ENCODE measurements at places on chromosomes 2 and 18.

GRCh38 chr18:48360376-48361021 lies 48.7 kb downstream of the ZBTB7C start:
- DNase-seq = no peak

- DNase-seq = no peak
Measured at GRCh38 chr2:88933091-88933490, 241.6 kb downstream of the RPIA start.

DNA sequence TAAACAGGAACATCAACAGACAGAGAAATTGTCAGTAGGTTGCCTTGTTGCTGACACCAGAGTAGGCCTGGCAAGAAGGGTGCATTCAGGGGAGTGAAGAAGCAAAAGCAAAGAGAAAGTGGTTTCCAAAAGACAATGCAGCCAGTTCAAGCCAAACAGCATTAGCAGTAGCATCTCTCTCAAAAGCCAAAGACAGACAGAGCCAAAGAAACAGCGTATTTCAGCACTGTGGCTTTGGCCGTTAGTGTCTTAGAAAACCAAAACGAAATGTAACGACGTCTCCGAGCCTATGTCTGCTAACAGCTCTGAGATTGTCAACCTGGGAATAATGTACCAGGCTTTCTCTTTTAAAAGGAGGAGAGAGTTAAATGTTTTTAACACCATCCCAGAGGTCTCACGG lies 178.6 kb downstream of the NRP2 start:
- DNase-seq = no peak

DNA sequence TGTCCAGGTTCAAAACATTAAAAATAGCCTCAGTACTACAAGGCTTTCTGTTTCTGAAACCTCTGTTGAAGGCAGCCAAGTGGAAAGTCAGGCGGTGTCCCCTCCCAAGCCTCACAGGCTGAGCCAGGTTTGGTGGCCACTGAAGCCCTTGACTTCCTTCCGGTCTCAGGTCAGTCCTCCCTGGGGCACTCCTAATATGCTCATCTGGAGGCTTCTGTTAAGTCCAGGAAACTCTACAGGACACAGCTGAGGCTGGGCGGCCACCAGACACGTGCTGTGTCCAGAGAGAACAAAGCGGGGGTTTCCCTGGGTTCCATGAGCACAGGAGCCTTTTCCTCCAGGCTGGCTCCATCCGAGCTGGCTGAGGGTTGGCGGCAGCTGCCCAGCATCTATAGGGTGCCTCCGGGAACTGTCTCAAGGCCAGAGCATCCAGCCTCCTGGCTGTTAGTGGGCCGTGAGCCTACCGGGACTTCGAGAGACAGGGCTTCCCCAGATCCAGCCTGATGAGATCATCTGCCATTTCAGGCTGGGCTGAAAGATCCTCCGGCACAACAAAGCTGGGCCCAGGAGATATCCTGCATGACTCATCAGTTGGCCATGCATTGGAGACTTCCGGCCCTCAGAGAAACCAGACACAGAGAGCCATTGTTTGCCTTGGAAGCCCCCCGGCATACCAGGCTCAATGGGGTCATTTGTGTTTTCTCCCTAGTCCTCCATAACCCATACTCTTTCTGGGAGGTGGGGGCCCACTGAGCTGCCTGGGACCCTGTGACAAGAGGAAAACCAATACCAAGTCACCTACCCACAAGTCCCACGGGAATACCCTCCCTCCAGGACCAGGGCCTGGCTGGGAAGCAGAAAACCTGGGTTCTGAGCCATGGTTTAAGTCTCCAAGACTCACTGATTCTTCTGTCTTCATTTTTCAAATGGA lies 71.7 kb downstream of the HS1BP3 start:
- no peak for DNase-seq

DNA sequence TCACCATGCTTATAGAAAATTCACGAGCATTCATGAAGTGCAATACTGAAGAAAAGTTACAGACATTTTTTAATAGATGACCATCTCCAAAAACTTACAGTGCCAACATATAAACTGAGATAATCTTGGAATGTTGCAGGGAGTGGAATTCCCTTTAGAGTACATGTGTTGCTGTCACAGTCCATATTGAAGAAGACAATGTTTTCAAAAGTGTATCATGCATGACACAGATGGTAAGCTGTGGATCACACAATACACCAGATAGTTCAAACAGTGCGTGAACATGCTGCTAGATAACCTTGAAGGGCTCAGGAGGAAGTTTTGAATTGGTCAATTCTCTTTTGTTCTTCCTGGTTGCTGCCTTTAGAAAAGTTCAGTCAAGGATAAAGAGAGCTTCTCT lies 1644.3 kb upstream of the NXPH2 start:
- no peak for DNase-seq

- peak; percentile 7 for DNase-seq
Measured at GRCh38 chr2:239832490-239833268, 192.5 kb downstream of the NDUFA10 start.

DNA sequence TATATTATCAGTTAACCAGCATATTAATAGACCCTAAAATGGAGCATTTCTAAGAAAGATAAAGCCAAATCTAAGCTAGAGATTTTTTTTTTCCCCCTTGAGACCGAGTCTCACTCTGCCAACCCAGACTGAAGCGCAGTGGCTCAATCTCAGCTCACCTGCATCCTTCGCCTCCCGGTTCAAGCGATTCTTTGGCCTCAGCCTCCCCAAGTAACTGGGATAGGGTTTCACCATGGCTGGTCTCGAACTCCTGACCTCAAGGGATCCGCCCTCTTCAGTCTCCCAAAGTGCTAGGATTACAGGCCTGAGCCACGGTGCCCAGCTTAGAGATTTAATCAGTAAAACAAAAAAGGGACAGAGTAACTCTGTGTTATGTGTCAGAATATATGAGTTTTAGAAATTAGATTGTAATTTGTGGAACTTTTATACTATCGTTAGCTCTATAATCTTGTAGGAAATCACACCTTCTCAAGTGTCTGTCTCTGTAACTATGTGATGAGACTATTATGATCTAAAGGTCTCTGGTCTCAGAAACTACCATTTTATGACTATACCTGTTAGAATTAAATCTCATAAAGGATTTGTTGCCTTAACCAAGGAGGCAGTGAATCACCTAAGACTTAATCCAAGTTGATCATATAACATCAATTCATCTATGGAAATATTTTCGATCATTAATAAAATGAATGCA lies 34.0 kb downstream of the YWHAQ start:
- DNase-seq = no peak

- DNase-seq = no peak
Measured at GRCh38 chr2:229339618-229340017, 68.5 kb upstream of the PID1 start.

DNA sequence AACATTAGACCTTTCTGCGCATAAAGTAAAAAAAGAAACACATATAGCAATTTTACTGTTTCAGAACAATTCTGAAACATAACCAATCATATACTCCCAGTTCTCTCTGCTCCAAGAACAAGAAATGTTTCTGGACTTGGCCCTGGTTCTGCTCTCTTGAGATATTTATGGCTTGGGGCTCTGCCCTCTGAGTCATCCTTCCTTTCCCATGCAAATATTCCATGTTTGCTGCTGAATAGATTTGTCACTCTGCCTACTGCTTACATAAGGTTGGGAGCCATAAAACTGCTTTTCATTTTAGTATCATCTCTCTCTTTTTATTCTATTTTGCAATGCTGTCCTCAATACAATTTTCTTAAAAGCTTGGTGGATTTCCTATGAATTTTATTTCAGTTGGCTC lies 499.6 kb upstream of the ACVR2A start:
- DNase-seq = no peak

DNA sequence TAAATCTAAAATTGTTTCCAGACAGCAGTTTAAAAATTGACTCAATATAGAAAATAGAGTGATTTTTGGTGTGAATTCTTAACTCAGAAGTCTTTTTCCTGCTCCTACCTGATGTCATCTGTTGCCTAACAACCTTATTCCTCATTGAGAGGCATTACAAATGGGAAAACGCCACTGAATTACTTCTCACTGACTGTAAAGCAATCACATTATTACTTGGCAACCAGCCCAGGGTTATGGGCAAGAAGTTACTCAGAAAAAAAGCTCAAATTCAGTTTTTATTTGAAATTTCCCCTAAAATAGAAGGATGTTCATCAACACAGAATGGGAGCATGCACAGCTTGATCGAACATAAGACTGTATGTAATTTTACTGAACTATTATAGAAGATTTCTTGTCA lies 201.8 kb upstream of the GULP1 start:
- DNase-seq = no peak

- no peak for DNase-seq
Measured at GRCh38 chr2:238149841-238150572, 8.8 kb upstream of the ERFE start.

GRCh38 chr2:224816816-224817215 lies 100.7 kb upstream of the CCDC195 start:
- DNase-seq = no peak

- peak; percentile 72 for DNase-seq
Measured at GRCh38 chr2:74919827-74920226, 38.6 kb upstream of the POLE4 start.

- no peak for DNase-seq
Measured at GRCh38 chr2:96927405-96928171, 57.7 kb upstream of the SEMA4C start.

DNA sequence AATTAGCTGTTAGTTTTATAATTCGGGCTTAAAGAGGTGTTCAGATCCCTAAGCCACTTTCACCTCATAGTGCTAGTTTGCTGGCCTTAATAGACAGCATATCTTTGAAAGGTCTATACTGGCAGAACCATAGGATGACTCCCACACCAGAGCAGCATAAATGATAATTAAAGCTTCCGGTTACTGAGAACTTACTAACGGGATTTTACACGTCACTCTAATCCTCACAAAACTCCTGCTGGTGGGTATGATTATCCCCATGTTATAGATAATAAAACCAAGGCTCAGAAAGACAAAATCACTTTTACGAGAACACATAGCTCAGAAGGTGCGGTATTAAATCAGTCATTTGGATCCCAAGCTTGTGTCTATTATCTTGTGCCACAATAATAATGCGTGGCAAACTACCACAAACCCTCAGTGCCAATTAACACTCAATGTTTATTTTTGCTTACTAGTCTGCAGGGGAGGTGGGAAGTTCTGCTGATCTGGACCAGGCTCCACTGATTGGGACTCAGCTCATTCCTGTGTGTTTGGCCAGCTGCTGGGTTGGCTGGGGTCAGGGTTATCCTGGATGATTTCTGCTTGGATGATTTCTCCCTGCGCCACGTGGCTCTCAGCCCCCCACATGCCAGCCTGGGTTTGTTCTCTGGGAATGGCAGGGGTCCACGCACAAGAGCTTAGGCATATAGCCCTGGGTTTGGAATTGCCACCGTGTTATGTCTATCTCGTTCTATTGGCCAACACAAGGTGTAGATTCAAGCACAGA lies 62.3 kb downstream of the TRIB2 start:
- DNase-seq = no peak

DNA sequence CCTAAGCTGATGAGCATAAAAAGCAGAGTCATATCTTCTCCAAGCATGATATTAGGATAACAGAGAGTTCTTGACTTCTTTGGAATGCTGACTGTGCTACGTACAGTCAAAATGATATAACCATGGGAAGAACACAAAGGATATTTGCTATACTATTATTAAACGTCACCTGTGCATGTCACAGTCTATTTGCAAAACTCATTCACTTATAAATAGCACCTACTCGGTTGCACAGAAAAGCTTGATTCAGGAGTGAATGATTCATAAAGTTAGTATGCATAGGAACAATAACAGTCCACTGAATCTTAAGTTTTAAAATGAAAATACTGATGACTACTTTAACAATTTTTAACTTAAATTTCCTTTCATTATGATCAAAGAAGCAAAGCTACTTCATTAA lies 83.3 kb downstream of the SP3 start:
- no peak for DNase-seq

- DNase-seq = no peak
Measured at GRCh38 chr2:64288321-64289193, 144.3 kb upstream of the PELI1 start.

DNA sequence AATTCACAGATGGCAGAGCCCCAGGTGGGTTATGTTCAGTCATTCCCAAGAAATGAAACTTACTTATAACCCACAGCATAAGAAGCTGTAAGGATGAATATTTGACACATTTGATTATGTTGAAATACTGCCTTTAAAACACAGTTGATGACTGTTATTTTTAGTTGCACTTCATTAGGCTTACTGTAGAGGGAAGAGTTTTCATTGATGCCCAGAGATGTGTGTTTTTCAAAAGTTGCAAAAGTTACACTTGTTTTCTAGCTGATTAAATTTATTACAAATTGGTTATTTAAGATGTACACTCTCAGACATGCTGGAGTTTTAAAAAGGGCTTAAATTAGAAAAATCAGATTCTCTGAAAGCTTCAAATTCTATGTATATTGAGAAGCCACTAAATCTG lies 506.1 kb downstream of the PARD3B start:
- DNase-seq = no peak

GRCh38 chr2:64137996-64138395 lies 6.2 kb downstream of the PELI1 start:
- DNase-seq = no peak

DNA sequence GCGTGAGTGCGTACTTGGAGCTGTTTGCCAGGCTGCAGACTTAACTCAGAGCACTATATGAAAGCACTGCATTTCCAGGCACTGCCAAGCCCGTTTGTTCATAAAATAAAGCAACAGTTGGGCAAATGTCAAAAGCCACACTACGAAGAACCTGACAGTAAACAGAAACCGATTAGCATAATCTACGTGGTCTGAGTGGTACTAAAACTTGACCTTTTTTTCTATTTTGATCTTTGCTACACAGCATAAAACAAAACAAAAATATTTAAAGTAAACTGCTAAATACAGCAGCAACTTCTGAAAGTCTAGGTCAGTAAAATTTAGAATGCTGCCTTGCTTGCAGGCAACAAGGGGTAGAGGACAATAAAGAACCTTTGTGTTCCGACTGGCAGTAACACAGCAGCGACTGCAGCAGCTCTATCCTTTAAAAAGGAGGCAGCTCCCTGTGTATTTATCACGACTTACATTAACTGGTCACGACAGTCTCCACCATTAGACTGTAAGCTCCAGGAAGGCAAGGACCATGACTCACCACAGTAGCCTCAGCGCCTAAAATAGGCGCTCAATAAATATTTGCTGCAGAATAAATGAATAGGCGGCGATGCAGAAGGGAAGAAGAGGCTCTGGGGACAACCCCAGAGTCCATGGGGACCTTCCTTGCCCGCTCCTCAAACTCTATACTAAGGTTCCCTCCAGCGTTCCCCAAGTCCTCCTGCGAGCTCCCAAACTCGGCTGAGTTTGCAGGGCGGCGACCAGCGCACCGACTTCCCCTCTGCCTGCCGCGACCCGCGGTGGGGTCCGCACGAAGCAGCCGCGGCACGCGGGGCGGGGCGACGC lies 902 bp downstream of the SS18 start:
- peak; percentile 16 for DNase-seq

GRCh38 chr2:88181511-88181910 lies 11.4 kb downstream of the THNSL2 start:
- DNase-seq = no peak

DNA sequence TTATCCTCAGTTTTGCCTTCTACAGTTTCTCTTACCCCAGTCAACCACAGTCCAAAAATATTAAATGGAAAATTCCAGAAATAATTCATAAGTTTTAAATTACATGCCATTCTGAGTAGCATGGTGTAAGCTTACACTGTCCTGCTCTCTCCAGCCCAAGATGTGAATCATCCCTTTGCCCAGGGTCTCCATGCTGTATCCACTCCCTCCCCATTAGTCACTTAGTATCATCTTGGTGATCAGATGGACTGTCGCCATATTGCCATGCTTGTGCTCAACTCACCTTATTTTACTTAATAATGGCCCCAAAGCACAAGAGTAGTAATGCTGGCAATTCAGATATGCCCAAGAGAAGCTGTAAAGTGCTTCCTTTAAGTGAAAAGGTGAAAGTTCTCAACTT lies 18.5 kb upstream of the CCNT2 start:
- DNase-seq = no peak

- no peak for DNase-seq
Measured at GRCh38 chr2:150787353-150788093, 300.1 kb upstream of the RND3 start.

All from activated B cell treated with CpG ODN at 0.5 μM for 24 hours (primary cell).